ENCODE measurements at places on chromosomes 7 and 10.

DNA sequence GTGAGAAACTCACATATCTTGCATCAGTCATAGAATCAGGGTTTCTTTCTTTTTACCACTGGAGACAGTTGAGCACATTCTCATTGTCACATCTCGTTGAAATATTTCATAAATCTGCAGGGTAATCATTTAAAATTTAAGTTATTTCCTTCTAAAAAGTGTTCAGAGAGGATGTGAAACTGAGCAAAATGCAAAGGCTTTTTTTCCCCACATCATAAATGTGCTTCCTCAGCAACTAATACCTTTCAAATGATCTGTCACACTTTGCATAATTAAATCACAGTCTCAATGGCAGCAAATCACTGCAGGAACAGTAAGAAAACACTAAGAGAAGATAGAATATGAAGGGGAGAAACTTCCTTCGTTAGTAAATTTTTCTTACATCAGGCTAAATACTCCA, 187.5 kb downstream of the EVX1 start:
- DNase-seq, result no peak

DNA sequence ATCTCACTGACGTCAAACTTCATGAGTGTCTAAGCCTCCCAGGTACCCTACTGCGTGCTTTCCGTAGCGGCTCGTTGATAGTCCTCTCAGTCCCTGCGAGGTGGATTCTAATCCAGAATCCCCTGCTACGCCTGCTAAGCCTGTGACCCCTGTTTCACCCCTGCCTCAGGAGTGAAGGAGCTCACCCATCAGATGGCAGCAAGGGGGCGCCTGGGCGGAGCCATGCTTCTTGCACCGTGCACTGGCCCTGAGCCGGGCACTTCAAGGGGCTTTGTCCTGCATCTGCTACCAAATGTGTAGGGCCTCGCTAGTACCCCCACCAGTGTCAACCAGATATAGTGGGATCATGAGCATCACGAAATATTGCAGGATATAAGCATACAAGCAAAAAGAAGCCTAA, 918 bp upstream of the STRA8 start:
- DNase-seq, result no peak

DNA sequence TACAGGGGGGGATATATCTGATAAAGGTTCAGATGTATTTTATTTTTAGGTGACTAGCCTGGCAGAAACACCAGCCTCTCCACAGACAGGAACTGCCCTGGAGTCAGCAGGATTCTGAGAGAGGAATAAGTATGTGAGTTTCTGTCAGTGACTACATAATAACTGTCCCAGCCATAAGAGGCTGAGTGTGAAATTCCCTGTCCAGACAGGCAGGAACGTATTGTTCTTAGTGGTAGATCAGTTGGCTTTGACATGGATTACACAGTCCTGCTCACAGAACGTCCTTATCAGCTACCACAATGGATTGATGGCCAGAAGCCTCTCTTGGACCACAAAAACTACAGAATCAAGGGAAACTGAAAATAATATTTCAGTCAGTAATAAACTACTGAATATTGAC, 709.8 kb downstream of the PCDH15 start:
- DNase-seq, result no peak

DNA sequence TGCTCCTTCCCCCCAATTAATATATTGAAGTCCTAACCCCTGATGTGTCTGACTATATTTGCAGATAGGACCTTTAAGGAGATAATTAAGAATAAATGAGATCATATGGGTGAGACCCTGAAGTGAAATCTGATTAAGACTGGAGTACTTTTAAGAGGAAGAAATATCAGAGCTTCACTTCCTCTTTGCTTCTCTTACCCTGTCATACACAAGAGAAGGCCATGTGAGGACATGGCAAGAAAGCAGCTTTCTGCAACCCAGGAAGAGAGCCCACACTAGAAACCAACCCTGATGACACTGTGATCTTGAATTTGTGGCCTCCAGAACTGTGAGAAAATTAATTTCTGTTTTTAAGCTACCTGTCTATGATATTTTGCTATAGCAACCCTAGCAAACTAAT, 44.2 kb downstream of the JMJD1C start:
- DNase-seq, result no peak

- no peak for DNase-seq
These were observed 732.8 kb upstream of the IGFBP3 start for GRCh38 chr7:46653848-46654247.

DNA sequence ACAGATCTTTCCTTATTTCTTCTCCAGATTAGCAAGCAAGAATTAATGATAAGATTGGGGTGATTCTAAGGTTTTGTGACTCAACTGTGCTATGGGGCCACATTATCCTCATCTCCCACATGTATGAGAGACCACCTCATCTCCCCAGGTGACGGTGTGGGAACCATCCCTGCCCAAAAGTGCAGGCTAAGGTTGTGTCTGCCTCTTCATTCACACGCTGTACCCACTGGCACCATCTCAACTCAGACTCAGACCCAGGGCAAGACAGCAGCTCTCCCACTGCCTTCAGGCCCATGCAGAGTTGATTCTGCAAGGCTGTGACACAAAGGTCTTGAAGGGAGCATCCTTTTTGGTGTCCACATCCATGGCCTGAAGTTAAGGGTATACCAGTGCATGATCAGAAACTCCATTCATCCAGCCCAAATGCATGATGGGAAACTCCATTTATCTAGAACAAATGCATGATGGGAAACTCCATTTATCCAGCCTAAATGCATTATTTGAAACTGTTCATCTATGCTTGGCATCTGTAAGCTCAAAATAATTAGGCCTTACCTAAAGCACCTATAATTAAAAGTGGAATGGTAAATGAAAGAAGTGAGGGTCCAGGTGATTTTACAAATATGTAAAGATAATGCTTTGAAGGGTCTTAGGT, 99.4 kb downstream of the TCERG1L start:
- no peak for DNase-seq

- DNase-seq, result no peak
These were observed 69.1 kb upstream of the FOXP2 start for GRCh38 chr7:114345494-114345893.

All from thoracic aorta (tissue), 2 donors.